Activated CD4-positive, alpha-beta T cell treated with anti-CD3 and anti-CD28 coated beads for 36 hours (primary cell): ENCODE measurements at places on chromosomes 6 and 20. TPM values are rescaled to one million over a fixed set of nuclear protein-coding genes. Genes with fewer than 3 reads are reported as not detected.

MLIP gene
- not detected for total RNA-seq

PNPLA1 gene
- total RNA-seq, result not detected

GPR6 gene
- total RNA-seq, result not detected

LY6G5C gene
- total RNA-seq, result 1.2 TPM

RAMACL gene
- 0.30 TPM for total RNA-seq

LEMD2 gene
- total RNA-seq, result 61.5 TPM

XKR7 gene
- 0.02 TPM for total RNA-seq

MAD2L1BP gene
- total RNA-seq, result 35.1 TPM

C2 gene
- total RNA-seq, result 0.96 TPM

PRSS16 gene
- total RNA-seq, result 2.0 TPM

SIM1 gene
- not detected for total RNA-seq

DEFB128 gene
- total RNA-seq, result not detected

FBXO30 gene
- 2.3 TPM for total RNA-seq

EBF4 gene
- total RNA-seq, result 3.7 TPM

RAET1G gene
- not detected for total RNA-seq

SLC22A7 gene
- not detected for total RNA-seq

HLA-DRB5 gene
- 4.7 TPM for total RNA-seq

HLA-DQB1 gene
- total RNA-seq, result 3.1 TPM

TBX18 gene
- not detected for total RNA-seq
